Renal pelvis (tissue), 12 donors: ENCODE measurements at places on chromosomes 2 and 18. TPM values are rescaled to one million over a fixed set of nuclear protein-coding genes. Genes with fewer than 3 reads are reported as not detected.

DNA sequence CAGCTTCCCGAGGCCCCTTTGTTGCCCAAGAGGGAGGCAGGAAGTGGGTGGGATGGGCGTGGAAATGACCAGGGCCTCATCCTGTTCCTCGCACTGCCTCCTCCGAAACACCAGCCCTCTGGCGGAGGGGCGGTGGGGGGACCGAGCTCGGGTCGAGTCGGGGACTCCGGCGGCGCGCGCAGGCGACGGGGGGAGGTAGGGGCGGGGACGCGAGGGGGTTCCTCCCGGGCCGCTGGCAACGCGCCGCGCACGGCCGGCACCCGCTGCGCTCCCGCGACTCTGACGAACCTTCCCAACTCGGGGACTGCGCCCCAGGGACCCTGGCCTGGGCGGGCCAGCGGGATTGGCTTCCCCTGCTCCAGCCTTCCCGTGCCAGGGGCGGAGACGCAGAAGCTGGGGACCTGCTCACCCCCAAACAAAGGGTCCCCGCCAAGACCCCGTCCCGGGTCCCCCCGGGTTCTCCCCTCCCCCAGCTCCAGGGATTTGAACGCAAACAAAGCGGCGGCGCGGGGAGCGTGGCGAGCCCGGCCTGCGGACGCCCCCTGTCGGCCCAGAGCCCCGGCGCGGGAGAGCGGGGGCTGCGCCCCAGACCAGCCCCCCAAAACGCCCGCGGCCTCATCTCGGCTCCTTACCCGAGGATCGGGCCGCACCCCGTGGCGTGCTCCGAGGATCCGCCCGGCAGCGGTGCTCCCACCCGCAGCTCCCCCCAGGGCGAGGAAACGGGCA, 1.2 kb downstream of the SEMA4C start:
- DNase-seq: peak; percentile 90

The CARF gene
- polyA plus RNA-seq: 10.0 TPM

GRCh38 chr18:36179562-36180355, 7.5 kb upstream of the MOCOS start:
- DNase-seq: peak; percentile 21

GRCh38 chr2:205709319-205709718, 27.0 kb downstream of the NRP2 start:
- no peak for DNase-seq

The MOGAT1 gene
- polyA plus RNA-seq: not detected

DNA sequence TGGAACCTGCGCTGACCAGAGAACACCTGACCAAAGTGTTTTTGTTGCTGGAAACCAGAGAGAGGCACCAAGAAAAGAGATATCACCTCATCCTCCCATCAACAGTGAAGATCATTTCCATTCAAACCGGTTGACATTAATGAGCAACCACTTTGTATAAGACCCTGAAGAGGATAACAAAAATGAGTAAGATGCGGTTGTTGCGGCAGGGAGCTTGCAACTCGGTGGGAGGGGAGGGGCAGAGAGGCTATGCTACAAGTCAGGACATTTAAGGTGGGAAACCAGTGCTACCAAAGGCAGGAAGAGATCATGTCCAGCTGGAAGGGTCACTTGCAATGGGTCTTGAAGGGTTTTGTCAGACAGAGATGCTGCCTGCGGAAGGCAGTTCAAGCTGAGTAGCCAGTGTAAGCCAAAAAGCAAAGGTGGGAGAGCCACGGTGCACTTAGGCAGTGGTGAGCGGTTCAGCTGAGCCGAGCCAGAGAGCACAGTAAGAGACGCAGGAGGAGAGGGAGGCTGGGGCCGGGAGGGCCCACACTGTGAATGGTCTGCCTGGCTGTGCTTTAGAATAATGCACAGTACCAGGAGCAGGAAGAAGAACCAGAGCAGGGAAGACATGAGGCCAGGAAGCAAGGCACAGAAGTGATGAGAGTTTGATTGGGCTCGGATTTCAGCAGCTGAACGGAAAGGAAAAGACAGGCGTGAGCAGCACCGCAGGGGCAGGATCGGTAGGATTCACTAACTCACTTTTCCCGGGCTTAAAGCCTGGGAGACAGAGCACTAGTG, 24.4 kb upstream of the DTNB start:
- no peak for DNase-seq

- no peak for DNase-seq
Observed at GRCh38 chr2:220601674-220602073, 970.4 kb downstream of the EPHA4 start.

- no peak for DNase-seq
Observed at GRCh38 chr2:228474466-228474865, 293.0 kb upstream of the SPHKAP start.

The GALR1 gene
- 0.09 TPM for polyA plus RNA-seq

DNA sequence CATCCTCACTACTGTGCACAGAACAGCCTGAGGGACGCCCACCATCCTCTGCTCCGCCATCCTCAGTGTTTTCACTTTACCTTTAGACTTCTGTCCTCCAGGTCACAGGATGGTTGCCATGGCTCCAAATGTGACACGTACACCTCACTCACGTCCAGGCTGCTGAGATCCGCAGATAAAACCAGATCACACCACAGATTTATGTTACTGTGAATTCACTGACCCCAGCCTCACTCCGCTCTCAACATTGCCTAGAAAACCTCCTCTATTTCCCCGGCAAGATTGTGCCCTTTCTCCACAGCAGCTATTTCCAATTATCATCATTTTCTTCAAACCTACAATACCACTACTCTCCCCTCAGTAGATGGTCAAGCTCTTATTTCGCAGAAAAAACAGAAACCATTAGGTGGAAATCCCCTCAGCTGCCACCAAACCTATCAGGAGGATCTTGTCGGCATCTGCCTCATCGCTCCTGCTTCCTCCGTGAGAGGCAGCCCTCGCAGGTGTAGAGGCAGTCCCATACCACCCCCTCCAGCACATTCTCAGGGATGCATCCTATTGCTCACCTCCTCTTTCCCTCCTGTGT, 49.8 kb upstream of the SLC1A4 start:
- no peak for DNase-seq

- no peak for DNase-seq
Observed at GRCh38 chr2:124489686-124490085, 464.6 kb downstream of the CNTNAP5 start.

DNA sequence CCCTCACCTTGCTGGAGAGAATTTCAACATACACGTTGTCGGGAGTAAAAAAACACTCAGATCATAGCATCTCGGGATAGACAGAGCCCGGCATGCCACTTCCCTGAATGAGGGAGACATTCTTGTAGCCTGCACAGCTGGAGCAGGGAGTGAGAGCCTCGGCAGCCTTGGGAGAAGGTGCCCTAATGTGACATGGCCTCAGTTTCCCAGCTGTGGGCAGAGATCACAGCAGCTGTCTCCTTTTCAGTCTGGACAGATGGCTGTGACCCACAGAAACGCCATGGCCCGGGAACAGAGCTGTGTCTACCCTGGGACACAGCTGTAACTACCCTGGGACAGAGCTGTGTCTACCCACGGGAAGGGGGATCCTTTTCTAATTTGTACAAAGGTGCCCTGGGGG, 55.9 kb downstream of the HS1BP3 start:
- DNase-seq: no peak

DNA sequence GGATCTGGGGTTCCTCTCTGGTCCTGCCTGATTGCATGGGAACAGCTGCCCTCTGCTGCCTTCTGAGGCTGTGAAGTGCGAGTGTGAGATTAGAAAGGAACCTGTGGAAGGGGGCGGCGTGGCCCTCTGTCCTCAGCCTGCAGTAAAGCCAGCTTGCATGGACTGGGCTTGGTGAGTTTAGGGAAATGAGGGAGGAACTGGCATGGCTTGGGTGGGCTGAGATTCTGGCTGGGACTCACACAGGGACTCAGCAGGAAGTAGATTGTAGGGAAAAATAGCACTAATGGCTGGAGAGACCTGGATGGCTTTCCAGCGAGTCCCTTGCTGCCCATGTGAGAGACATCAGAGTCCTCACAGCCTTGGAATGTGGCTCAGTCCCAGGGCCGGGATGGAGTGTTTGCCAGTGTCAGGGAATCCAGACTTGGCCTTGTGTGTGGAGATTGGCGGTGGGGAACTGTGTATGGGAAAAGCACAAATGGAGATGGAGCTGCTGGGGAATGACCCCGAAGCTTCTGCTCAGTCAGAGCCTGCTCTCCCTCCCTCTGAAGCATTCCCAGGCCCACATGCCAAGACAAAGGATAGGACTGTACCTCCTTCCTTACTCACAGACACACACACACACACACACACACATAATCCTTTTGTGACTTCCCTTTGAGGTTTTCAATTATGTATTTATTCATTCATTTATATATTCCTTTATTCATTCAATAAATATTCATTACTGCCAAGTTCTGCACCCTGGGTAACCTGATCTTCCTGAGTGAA, 115.4 kb downstream of the ACAA2 start:
- DNase-seq: no peak

- no peak for DNase-seq
Observed at GRCh38 chr2:226023383-226023782, 623.9 kb downstream of the NYAP2 start.

The TUBB8B gene
- polyA plus RNA-seq: 1.7 TPM

The CAPN14 gene
- polyA plus RNA-seq: 0.13 TPM

The DSG4 gene
- polyA plus RNA-seq: not detected

- no peak for DNase-seq
Observed at GRCh38 chr2:227629435-227629834, 12.1 kb downstream of the SCYGR4 start.

DNA sequence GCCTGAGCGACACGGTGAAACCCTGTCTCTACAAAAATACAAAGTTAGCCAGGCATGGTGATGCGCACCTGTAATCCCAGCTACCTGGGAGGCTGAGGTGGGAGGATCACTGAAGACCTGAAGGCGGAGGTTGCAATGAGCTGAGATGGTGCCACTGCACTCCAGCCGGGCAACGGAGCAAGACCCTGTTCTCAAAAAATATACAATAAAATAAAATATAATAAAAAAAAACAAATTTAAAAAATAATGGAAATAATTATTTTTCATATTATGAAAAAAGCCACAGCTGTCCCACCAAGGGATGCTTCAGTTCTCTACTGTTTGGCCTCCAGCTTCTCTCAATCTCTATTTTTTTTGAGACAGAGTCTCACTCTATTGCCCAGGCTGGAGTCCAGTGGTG, 10.4 kb downstream of the SLC19A3 start:
- no peak for DNase-seq

DNA sequence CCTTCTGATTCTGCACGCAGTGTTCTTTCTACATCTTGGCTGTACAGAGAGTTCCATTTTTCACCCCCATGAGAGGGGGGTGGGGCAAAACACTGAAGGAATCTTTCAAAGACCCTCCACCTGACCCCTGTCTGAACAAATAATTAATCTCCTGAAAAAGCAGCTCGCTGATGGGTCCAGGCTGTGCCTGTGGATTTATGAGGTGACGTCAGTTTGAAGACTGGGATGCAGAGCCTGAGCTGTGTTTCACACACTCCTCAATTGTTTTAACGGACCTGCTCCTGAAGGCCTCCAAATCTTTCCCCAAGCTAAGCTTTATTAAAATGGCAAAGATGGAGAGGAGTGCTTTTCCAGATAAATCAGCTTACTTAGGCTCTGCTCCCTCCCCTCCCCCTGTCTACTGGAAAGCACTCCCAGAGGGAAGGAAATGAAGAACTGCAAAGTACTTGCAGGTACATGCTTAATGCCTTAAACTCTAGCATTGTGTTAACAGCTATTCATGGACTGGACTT, 390.2 kb upstream of the TNP1 start:
- peak; percentile 85 for DNase-seq

DNA sequence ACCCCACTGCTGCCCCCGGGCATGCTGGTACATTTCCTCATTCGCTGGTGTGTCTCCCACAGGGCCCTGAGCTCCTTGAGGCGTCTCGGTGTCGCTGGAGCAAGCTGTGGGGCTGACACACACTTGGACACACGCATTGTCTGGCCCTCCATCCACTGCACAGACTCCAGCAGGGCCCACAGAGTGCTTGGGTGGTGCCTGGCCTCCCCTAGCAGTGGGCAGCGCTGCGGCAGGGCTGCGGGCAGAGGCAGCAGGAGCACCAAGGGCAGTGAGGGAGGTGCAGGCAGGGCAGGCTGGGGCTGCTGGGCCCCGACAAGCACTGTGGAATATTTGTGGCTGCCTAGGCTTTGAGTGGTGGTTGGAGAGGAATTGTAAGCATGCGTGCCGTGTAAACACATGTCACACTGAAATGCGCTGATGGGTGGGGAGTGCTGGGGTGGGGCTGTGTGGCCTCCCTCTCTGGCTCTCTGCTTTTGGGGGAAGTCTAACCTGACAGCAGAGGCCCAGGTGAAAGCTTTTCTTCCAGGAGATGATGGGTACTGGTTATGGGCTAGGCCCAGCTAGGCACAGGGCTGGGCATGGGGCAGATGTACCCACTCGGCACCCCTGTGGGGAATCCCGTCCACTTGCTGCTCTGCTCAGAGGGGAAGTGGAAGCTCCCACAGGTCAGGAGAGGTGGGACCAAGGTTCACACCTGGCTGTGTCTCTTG, 55.5 kb upstream of the HS6ST1 start:
- DNase-seq: no peak

The CCDC74A gene
- polyA plus RNA-seq: 19.6 TPM

DNA sequence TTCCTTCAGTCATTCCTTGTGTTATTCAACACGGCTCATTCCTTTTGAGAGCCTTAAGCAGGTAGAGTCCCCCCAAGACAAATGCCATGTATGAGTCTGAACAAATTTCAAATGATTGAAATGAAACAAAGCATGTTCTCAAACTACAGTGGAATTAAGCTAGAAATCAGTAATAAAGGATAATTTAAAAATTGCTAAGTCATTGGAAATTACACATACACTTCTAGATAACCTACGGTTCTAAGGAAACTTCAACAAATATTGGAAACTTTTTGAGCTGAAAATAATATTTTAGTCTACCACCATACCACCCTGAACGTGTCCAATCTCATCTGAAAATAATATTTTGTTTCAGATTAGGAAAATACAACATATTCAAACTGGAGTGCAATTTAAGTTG, 71.8 kb upstream of the UGP2 start:
- DNase-seq: no peak

The LRATD1 gene
- polyA plus RNA-seq: 24.0 TPM

GRCh38 chr18:3615374-3615985, 165.5 kb downstream of the TGIF1 start:
- DNase-seq: no peak

DNA sequence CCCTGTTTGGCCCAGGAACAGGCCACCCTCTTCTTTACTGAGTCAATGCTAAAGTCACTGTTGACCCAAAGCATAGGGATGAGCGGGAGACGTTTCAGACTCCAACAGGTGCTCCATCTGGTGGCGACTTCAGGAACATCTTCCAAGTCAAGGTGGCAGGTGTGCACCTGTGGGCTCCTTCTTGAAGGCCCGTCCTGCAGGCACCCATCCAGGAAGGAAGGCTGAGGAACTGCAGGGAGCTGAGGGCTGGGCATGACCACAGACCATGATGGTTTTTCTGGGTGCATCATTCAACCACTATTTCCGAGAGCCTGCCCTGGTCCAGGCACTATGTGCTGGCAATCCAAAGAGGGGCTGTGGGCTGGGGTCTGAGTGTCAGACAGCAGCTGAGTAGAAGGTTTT, 142.8 kb downstream of the NDUFA10 start:
- peak; percentile 50 for DNase-seq

GRCh38 chr18:7822435-7823331, 255.6 kb downstream of the PTPRM start:
- DNase-seq: no peak

GRCh38 chr2:9268301-9269080, 61.9 kb downstream of the ASAP2 start:
- no peak for DNase-seq

The XIRP2 gene
- 0.12 TPM for polyA plus RNA-seq

The CABYR gene
- polyA plus RNA-seq: 6.2 TPM

The SIX3 gene
- polyA plus RNA-seq: not detected
